ENCODE measurements at places on chromosomes 3 and 15.
A peak's percentile ranks its signal among the peaks of the same experiment; 100 is the strongest.

DNA sequence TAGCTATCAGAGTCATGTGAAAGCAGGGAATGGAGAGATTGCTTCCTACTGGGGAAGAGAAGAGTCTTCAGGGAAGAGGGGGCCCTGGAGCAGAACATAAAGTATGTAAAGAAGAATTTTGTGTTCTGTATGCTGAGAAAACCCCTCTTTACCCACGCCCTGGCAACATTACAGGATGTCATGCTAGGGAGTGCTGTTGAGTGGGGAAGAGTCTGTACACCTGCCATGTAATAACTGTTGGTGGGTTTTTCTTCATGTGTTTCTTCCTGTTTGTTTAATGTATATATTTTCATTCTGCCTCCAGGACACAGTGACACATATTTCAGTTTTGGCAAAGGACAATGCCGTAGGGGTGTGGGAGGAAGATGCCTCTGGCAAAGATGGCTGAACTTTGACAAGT is 122.8 kb upstream of the LPP start:
- no peak for DNase-seq

DNA sequence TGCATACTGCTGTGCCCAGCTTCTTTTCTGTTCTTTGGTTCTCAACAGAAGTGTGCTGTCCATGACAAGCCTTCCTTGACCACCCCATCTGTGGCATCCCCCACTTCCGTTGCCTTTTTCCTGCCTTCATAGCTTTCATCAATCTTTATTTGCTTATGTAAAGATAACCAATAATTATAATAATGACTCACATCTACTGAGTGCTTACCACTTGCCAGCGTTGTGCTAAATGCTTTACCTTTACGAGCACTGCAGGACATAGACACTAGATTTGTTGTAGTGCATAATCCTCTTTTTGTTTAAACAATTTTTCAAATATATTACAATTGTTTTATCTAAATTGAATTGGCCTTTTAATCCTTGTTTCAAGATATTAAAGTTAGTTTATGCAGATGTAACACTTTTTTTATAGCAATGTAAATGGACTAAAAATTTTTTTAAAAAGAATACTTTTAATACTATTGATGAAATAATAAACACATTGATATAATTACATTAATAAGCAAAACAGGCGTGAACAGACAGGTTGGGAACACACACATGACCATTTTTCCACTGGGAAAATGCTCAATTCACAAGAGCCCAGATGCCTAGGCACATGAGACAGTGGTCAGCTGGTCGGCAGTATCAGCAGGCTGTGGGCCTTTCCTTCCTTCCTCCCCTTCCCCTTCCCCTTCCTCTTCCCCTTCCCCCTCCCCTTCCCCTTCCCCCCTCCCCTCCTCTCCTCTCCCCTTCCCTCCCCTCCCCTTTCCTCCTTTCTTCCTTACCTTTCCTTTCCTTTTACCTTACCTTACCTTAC is 42.5 kb downstream of the TRAK1 start:
- no peak for DNase-seq

DNA sequence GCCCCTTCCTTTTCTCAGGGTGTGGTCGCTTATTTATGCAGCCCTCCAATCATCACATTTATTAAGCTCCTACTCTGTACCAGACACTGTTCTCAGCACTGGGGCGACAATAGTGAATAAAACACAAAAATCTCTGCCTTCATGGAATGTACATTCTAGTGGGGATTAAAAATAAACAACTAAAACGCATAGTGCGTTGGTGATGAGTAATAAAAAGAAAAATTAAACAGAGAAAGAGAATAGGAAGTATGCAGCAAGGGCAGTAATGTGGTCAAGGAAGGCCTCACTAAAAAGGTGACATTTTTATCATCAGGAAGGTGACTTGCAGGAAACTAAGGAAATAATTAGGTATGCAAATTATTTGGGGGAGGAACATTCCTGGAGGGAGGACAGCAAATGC is 5.1 kb downstream of the SLC51B start:
- DNase-seq: no peak

DNA sequence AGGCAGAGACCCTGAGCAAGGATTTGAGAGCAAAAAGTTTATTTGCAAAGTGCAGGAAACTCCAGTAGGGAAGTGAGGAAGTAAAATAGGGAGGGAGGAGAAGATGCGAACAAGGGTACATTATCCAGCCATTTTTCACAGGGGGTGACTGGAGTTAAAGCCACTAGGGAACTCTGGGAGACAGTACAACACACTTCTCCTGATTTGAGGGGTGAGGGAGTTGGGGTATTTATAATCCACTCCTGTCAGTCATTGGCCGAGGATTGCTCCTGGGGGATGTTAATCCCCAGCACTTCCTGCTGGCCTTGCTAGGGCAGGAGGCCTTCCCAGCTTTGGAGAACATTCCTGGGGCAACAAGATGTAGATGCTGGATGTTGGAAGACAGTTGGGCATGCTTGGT is 28.2 kb downstream of the CCR3 start:
- DNase-seq: no peak

- DNase-seq: no peak
Measured at GRCh38 chr15:68653031-68653635, 74.3 kb downstream of the CORO2B start.

- DNase-seq: no peak
Measured at GRCh38 chr3:87546216-87546615, 269.8 kb upstream of the POU1F1 start.

DNA sequence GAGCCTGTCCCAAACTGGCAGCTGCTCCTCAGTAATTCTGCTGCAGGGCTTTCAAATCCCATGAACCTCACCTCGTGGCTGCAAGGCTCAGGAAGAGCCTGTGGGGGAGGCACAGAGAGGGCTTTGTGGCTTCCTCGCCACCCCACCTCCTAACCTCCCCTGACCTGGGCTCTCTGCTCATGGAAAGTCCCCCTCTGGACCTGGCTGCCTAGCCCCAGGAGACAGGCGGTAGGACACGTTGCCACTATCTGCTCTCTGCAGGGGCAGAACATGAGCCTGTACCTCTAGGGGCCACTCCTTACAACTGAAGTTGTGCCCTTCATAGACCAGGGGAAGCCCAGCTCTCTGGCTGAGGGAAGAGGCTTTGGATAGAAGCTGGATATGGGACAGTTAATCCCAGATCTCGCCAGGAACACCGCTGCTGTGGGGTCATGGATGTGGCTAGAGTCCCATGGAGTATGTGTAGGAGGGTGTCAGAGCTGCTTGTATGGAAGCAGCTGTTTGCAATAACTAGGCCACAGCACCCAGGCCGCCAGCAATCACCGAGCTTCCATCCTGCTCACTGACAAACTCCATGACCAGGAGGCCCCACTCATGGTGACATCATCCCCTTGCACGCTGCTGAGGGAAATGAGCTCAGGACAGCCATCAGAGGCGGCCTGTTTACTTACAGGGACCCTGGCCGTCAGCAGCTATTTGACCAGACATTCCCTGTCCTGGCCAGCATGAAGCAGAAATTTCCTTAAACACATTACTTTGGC is 34.0 kb upstream of the CILP start:
- no peak for DNase-seq

DNA sequence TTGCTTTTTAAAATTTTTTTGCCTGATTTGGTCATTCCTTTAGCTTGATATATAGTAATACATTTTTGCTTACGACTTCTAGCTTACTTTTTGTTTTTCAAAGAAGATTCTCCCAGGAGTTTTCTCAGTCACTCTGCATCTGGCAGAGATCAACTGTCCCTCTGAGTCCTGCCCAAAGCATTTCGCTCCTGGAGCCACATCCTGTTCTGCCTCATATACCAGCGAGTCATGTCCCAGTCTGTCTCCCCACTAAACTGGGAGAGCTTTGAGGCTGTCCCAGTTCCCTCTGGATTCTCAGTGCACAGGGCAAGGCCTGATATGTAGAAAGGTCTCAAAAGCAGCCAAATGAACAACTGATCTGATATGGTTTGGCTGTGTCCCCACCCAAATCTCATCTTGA is 326.3 kb downstream of the ARRDC4 start:
- DNase-seq: no peak

DNA sequence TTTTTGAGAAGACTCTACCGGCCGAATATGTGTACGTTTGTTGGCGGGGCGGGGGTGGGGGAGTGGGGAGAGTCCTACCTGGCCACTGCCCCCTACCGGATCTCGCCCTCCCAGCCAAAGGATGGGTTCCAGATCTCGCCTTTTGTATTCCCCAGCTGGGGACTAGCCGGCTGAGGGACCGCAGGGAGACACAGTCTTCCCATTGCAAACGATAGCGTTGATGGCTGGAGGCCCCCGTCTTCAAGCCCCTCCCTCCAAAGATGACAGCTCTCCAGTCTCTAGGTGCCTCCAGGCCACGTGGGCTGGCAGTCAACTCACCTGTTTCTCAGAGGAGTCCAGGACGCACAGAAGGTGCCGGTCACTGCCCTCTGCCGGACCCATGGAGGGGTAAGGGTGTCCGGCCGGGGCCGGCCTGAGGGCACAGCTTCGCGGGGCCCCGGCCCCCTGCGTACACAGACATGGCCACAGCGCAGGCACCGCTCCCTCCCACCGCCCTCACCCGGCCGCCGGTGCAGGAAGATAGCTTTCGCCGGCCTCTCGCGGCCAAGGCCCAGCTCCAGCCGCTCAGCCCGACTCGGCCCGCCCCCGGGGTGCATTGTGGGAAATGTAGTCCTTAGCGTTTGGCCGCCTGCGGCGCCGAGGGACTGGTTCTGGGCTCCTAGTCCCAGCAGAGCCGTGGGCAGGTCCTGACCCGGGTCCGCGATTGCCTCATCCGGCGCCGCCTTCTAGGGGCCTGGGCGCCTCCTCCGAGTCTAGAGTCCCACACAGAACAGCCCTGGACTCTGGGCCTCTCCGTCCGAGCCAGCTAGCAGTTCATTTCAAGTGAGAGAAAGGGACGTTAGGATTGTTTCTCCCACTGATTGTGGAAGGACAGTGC is at the start of gene MON1A:
Gene MON1A (minus strand): TSS at position 521 of the 877 bp plus-strand sequence. CDS start 16,465 bp downstream, outside the sequence.
- DNase-seq: peak; percentile 92

- DNase-seq: no peak
Measured at GRCh38 chr15:63890617-63891016, 56.9 kb upstream of the HERC1 start.

- no peak for DNase-seq
Measured at GRCh38 chr3:28286595-28286994, 45.2 kb downstream of the CMC1 start.

DNA sequence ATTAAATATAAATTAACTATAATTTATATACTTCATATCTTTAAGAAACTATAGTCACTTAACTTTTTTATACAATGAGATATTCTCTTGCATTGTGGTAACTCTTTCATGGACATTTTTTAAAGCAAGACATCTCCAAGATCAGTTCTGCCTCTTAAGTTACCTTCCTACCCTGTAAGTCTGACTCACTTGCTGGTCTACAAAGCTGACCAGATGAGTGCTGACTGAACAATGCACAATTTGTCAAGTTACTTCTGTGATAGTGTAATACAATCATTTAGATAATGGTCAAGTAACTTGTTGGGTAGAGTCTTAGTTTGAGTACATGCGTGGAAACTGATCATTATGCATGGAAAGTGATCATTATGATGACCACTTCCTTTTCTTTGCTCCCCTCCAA is 145.9 kb downstream of the MEIS2 start:
- DNase-seq: no peak

DNA sequence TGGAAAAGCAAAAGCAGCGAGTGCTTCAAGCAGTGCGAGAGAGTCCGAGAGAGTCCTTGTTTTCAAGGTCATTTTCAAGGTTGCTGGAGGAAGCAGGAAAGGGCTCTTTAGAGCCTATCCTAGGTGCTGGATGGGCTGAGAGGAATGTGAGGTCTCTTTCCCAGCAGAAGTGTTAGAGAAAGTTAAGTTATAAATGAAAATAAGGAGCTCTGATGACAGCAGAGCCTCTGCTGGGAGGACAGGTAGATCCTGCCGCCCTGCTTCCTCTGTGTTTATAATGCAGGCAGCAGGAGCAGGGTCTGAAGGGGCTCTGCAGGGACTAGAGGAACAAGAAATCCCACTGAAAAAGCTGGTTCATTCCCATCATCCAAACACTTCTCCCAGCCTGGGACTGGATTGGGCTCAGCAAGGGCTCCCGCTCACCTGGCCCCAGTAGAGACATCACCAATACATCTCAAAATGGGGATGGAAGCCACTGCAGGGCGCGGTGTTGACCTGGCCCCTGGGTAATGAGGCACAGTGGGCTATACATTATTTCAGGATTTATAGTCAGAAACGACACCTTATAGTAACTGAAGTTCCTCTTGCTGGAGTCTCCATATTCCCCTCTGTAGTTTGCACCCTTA is 41.5 kb upstream of the RAB6B start:
- no peak for DNase-seq

DNA sequence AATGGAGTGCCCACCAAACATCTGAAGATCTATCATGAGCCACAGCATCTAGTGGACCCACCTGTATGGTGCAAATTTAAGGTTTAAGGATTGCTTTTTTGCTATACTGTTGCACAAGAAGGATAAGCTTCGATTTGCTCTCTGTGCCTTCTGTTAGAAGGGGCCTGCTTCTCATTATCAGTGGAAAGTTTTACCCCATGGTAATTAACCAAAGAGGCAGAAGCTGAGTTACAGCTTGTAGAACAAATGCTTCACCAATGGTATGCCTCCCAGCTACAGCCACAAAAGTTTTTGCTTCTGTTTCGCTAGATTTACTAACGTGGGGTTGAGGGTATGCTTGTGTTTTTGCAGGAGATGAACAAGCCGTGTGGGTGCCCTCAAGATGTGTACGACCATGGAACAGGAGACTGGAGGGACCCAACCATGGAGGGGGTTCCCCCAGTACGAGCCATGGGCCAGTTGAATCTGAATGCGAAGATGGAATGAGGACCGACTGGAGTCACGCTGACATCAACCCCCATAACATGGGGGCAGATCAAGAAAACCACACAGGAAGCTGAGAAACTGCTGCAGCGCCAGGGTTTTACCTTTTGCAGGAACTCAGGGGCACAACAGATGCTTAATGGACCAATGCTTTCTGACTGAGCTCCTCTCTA is 43.5 kb downstream of the ACAD9 start:
- peak; percentile 33 for DNase-seq

DNA sequence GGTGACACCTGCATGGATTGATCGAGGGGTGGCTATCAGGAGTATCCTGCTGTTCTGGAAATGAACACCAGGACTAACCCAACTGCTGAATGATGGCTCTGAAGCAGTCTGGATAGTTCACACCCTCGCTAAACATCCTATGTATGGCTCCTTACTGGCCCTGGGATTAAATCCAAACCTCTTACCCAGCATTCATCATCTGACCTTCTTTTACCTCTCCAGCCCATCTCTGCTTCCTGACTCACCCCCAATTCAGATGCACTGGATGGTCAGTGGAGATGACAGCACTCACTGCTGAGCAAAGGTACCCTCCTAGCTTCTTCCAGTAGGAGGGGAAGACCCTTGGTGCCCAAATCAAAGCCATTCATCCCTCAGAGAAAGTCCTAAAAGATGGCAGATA is 235.2 kb upstream of the TRIM42 start:
- DNase-seq: no peak

DNA sequence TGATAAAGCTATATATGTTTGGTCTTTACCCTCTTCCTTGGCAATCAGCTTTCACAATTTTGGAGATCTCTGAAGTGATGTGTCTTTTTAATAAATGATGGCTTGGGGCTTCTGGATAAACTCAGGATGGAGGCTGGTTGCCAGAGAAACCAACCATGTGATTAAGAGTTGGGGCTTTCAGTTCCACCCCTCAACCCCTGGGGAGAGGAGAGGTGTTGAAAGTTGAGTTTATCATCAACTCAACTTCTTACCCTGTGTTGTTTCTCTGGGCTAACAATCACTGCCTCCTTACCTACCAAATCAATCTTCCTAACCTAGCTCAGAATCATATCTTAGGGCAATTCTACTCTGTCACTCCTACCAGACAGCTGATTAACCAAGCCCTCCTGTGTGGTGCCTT is 735.8 kb downstream of the ZPLD1 start:
- DNase-seq: no peak

GRCh38 chr15:44532689-44533088 is 4.3 kb upstream of the EIF3J start:
- no peak for DNase-seq

- no peak for DNase-seq
Measured at GRCh38 chr3:107833722-107834416, 257.0 kb downstream of the CD47 start.

All from stimulated activated CD4-positive, alpha-beta T cell treated with anti-CD3 and anti-CD28 coated beads, TNF-alpha, amount 100 ng/mL, for 24 hours (primary cell).